Activated CD4-positive, alpha-beta T cell treated with anti-CD3 and anti-CD28 coated beads, Interleukin-2, amount 10 ng/mL, durations not matched to agents 7 days and 5 days (primary cell): ENCODE measurements at places on chromosomes 11 and 22. TPM values are rescaled to one million over a fixed set of nuclear protein-coding genes. Genes with fewer than 3 reads are reported as not detected.

- peak; percentile 49 for DNase-seq
These were observed 10.7 kb downstream of the CD6 start for GRCh38 chr11:60982184-60982583.

DNA sequence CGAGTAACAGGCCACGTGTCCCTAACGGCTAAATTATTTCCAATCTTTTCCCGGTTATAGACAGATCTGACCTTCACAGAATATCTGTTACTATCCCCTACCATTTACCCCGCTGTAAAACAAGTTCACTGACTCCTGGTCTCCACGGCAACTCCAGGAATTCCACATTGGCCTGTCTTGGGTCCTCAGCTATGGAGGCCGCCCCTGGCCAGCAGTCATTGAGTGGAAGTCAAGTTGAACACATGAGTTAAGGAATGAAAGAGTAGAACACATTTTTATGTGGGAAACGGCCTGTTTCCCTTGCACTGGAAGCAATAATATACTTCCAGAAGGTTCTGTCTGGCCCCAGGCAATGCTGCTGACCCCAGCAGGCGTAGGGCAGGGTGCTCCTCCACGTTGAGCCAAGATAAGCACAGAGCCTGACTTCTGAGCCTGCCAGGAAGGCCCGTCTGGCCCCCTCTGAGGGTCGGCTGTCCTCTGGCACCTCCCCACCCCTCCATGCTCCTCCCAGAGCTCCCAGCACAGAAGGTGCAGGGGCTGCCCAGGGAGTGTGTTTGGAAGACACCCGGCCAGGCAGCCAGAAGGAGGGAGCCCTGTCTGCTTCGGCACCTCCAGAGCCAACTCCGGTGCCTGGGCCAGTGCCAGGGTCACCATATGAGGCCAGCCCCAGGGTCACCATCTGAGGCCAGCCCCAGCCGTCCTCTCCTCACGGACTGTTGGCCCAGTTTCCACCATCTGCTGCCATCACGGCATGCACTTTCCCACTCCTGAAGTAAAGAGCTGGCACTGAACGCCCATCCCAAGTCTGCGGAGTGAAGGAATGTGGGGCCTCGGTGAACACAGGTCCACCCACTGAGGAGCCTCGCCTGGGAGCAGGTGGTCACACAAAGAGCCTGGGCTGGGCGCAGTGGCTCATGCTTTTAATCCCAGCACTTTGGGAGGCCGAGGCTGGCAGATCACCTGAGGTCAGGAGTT is 813.2 kb downstream of the BRD1 start:
- DNase-seq = no peak

GRCh38 chr22:45211435-45211834 is 29.3 kb downstream of the KIAA0930 start:
- no peak for DNase-seq

DNA sequence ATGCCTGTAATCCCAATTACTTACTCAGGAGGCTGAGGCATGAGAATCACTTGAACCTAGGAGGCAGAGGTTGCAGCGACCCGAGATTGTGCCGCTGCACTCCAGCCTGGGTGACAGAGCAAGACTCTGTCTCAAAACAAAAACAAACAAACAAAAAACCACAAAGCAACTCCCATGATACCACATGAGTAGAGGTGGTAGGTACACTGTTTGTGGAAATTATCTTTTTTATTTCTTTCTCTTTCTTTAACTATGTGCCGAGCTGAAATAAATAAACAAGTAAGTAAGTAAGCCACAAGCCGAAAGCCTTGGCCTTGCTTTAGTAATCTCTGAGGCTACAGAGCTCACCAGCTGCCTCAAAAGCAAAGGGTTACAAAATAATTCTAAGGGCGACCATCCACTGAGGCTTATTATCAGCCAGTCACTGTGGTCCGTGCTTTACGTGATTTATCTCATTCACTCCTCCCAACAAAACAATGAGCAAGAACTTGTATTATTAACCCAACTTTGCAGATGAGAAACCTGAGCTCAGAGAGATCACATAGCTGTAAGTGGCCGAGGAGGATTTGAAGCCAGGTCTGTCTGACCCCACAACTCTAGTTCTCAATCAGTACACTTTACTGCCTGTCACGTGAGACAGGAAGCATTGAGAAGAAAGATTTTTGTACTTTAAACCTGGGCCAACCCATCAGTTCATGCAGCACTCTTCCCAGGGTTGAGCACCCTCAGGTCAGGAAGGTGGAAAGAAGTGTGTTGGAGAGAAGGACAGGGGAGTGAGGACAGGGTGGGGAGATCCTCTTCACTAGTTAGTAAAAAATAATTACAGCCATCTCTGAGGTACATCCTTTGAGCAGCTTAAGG is 69.8 kb upstream of the MTMR2 start:
- no peak for DNase-seq

LDHAL6A gene
- 0.15 TPM for total RNA-seq

GRCh38 chr11:12863605-12864121 is 145.5 kb upstream of the RASSF10 start:
- DNase-seq = no peak

OR4X2 gene
- total RNA-seq = not detected
